ENCODE measurements at places on chromosomes 16 and 17. TPM values are rescaled to one million over a fixed set of nuclear protein-coding genes. Genes with fewer than 3 reads are reported as not detected.

The ABCA5 gene
- 15.4 TPM for total RNA-seq

The CAVIN1 gene
- total RNA-seq = 0.22 TPM

The TEKT5 gene
- total RNA-seq = not detected

The PPY gene
- total RNA-seq = not detected

DNA sequence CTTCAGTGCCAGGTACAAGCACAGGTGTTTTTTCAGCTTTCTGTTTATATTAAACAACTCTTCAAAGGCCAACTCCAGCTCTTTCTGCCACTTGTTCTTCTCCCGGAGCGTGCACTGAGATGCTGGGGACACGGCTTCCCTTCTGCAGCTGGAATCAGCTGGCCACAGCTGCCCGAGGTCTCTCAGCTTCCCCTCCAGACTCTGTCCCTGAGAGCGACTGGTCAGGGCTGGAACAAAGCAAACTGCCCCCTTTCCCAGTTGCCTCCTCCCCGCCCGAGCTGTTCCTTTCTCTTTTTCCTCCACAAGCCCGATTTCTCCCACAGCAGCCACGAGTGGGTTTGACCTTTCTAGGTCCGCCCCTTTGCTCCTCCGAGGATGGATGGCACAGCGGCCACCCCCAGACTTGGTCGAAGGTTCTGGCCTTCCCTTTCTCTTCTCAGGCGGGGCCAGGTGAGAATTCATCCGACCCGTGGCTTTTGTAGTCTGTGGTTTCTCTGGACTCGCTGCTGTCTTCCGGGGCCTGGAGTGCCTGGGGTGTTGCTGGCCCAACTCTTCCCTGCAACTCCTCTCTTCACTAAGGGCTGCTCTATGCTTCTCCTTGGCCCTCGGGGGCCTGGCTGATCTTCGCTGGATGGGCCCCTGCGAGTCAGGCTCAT is 11.5 kb downstream of the CEP295NL start:
- DNase-seq = no peak

- no peak for DNase-seq
Observed at GRCh38 chr16:23692190-23692837, 13.6 kb downstream of the PLK1 start.

GRCh38 chr17:70863436-70864248 is 694.3 kb downstream of the KCNJ2 start:
- DNase-seq = no peak

DNA sequence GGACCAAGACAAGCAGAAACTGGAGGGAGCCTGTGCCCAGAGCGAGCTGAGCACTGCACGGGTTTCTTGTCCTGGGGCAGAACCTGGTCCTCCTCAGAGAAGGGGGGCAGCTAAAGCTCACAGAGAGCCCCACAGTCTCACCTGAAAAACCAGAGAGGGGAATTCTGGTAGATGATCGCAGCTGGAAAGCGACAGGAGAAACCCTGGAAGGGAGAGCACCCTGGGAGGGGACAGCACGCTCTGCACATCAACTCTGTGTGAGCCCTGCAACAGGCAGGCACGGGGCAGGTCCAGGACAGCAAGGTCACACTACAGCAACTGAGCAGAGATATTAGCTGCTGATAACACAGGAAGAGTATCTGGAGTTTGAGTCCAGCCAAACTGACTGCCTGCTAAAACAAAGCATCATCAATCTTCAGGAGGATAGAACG is 18.2 kb downstream of the ZCCHC14 start:
- no peak for DNase-seq
